Effector CD4-positive, alpha-beta T cell (primary cell): ENCODE measurements at places on chromosomes 3 and 15.

DNA sequence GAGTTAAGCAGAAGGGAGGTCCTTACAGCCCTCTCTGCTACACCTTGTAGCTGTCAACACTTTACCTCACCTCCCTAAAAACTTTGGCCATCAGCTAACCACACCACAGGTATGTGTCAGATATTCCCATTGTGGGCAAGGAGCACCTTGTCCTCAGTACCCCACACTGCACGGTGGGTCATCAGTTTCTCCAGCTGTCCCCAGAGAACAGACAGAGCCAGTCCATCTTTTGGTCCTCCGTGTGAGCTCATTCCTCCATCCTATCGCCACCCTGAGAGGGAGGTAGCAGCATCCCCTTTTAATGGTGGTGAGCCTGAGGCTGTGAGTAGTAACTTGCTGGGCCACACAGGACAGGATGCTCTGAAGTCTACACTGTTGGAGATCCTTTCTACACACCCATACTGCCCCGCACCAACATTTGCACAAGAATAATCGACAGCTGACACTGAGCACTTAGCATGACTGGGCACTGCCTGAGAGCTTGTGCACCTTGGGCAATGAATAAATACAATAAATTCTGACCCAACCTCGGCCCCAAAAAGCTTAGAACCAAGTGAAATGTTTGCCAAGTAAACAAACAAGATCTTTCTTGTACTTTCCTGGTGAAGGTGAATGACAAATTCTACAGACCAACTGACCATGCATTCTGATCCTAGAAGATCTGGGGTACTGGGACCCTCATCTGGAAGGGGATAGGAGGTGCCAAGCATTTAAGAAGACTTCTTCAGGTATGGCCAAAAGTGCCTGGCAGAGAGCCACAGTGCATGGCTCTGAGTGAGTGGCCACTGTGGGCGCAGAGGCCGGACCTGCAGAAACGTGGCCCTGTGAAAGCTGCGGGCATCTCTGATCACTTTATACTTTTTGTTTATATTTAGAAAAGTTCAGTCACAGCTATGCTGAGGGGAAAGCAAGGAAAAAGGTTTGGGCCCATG lies 6.9 kb downstream of the CHCHD4 start:
- no peak for DNase-seq

GRCh38 chr15:60912984-60913697 lies 316.0 kb downstream of the RORA start:
- no peak for DNase-seq

DNA sequence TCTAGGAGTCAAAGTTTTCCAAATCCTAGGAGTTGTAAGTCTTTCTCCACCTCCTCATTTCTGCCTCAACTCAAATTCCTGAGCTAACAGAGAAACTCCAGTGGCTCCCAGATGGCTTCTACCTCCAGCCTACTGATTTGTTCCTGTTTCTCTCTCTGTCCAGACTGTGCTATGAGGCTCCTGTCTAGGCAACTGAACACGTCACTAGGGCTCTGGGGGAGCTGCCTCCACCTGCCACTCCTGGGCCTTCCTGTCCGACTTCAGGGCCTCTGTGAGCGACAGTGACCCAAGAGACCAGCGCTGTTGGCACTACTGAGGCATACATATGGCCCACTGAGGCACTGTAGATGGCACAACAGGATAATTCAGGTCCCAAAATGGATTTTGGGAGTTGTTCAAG lies 71.4 kb downstream of the EXOG start:
- DNase-seq, result no peak

- DNase-seq, result no peak
Observed at GRCh38 chr3:81601707-81602305, 159.6 kb downstream of the GBE1 start.

DNA sequence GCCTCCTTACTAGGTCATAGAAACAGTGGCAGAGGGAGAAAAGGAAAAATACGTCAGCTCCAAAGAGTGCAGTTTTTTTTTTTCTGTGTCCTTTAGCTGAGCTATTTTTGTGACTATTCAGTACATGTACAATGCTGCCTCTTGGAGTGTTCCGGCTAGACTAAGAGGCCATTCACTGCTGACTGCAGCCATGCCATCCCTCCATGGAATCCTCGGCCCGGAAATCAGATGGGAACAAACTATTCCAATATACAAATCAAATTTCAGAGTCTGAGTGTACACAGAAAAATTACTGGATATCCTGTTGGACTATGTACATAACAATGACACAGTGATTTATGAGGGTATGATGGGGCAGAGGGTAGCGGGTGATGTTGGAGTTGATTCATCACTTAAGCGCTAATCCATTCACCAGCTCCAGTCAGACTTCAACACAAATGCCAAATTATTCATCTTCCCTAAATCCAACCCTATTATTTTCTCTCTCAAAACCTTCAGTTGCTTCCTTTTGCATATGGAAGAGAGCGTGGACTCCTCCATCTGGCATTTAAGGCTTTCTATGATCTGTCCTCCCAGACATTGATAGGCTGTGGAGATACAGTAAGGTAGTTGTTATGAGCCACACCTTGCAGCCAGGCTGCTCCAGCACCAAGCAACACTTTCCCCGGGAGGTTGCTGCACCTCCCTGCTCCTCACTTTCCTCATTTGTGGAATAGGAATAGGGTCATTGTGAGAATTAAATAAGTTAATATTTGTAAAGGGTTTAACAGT lies 109.1 kb downstream of the LPP start:
- DNase-seq, result no peak

DNA sequence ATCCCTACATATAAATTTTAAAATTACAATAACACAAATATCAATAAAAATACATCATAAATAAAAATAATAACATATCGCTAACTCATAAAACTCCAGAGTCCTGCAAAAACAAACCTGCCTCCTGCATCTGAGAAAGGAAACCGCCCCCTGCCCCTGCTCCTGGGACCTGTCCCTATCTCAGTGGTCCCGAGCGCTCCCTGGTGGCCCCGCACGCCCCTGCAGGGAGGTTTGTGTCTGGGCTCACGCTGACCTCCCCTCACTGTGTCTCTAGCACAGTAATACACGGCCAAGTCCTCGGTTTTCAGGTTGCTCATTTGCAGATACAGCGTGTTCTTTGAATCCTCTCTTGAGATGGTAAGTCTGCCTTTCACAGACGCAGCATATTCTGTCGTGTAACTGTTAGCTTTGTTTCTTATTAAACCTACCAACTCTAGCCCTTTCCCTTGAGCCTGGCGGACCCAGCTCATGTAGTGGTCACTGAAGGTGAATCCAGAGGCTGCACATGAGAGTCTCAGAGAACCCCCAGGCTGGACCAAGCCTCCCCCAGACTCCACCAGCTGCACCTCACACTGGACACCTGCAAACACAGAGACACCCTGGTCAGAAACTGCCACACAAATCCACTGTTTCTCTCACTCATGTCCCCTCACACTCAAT lies 554.1 kb downstream of the GOLGA6L6 start:
- DNase-seq, result no peak

DNA sequence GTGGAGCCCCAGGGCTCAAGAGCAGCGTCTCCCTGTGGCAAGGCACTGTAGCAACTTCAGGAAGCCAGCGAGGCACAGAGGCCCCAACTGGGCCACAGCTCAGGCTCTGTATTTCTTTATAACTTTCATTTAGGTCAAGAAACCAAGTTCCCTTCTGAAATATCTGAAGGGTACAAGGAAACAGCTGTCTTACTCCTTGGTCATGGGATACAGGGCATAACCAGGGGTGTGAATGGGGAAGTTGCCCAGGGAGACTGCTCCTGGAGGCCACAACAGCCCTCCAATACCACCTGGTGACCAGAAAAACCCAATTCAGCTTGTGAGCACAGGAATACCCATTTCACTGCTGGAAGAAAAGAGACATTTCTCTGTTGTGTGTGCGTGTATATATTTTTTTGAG lies 13.3 kb upstream of the SPTBN5 start:
- DNase-seq, result no peak

GRCh38 chr3:110069761-110070160 lies 732.4 kb upstream of the DPPA4 start:
- no peak for DNase-seq

DNA sequence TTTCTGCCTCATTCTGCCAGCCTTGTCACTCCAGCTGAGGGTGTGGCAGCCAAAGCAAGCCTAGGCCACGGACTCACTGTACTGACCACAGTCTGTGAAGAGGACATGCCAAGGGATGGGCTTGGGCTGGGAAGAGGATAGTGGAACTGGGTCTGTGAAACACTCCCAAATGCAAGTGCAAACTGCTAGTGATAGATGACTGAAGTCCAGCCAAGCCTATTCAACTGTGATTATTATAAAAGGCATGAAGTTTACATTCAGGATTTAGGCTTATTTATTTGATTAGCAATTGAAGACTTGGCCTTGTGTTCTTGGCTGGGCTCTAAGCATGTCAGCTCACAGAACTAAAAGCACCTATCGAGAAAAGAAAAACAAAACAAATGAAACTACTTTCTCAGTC lies 84.9 kb upstream of the UBE2E1 start:
- DNase-seq, result no peak

DNA sequence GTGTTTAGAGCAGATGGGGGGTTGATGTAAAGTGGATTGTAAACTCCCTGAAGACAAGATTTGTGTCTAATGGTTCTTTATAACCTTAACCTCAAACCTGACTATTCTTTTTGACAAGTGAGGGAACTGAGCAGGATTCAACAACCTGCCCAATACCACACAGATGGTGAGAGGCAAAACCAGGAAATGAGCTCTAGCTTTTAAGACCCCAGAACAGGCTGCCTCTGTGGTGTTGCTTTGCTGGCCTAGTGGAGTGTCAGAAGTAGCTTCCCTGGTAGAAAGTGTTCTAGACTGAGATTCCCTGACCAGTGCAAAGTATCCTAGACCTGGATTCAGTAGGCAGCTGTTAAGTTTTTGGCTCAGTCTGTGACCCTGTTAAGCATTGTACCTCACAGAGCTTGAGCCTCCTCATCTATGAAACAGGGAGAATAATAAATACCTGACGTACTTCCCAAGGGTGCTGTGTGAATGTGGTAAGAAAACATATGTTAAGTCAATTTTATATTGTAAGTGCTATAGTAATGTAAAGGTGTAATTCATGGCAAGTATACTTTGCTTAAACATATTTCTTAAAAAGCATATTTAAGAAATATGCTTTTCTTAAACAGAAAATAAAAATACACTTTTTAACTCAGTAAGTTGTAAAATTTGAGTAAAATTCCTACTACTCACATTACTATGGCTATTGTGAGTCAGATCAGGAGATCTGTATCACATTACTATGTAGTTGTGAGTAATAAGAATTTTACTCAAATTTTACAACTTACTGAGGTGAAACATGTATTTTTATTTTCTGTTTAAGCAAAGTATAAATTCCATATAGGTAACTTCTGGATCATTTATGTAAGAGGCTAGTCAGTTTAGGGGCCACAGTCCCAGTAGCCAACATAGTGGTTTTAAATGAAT lies 8.8 kb downstream of the GPR87 start:
- no peak for DNase-seq

DNA sequence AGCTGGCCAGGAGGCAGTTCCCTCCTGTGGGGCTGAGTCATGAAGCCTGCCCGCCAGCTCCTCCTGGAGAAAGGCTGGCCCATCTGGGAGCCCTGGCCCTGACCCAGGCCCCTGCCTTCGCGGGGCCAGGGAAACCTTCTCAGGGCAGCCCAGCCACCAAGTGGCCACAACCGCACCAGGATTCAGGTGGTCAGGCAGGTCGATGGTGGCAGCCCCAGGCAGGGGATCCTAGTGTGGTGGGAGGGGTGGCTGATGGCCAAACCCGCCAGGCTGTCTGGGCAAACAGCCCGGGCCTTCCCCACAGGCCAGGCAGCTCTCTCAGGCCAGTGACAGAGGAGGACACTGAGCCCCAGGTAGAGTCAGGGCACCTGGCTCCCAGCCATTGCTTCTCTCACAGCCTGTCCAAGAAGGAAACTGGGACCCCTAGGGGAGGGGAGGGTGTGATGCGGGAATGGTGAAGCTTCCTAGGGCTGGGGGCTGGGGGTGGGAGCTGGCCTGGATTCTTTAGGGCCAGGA lies 1.2 kb downstream of the TWF2 start:
- no peak for DNase-seq

- no peak for DNase-seq
Observed at GRCh38 chr3:66434726-66435125, 66.1 kb downstream of the LRIG1 start.

DNA sequence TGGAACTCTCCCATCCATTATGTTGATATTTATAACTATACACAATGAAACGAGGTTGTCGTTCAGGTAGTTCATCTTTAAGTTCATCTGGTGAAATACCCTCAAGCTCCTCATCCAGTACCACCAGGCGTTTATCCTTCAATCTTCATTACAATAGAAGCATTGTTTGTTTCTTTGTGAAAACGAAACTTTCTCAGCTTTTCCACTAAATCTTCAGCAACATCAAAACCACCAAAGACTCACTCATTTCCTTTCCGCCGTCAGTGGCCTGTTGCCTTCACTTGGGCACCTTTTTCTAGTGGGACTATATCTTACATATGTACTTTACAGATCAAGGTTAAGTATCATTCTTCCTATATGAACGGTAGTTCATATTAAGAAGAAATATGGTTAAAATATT lies 44.1 kb upstream of the TFG start:
- DNase-seq, result no peak

DNA sequence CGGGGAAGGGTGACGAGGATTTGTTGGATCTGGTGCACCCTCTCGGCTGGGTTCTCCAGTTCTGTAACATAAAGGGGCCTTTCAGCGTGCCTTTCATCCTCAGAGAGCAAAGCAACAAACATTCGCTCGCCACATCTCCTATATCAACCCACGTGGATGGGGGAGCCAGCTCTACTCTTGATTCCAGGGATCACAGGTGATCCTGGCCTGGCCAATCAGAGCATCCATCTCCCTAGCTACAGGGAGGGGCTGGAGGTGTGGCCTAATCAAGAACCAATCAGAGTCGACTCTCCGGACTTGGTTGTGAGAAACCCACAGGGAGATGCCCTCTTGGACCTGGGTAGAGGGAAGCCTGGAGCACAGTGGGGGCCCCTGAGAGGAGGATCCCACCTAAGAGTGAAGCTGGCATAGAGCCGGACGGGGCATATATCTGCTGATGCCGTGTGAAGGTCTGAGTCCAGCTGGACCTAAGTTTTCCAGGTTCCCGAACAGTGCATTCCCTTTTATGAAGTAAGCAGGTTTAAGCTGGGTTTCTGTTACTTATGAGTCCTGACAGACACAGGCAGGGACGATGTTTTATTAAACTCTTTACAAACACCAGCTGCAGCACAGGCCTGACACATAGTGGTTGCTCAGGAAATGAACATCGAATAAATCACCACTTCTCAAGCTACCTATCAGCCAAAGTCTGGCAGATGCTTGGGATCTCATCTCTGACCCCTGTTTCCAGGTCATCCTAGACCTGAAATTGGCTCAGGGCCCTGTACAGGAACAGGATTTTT lies 50.7 kb upstream of the RAD18 start:
- no peak for DNase-seq

GRCh38 chr15:58548308-58549012 lies 116.7 kb downstream of the LIPC start:
- DNase-seq, result no peak

DNA sequence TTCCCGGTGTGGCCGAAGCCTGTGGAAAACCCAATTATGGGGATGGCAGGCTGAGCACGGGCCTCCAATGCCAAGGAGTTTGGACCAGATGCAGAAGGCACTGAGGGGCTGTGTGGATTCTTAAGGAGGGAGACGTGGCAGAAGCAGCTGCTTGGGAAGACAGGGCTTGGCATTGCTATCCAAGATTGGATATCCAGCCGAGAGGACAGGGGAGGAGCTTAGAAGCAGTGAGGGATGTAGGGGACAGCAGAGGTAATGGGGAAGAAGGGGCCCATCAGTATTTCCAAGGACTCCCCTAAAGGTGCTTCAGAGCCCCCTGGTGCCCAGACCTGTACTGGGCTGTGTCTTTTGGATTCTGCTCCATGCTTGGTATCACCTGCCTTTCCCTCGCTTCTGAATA lies 112.8 kb upstream of the TLE3 start:
- no peak for DNase-seq
